ENCODE measurements at places on chromosomes 4 and X. TPM values are rescaled to one million over a fixed set of nuclear protein-coding genes. Genes with fewer than 3 reads are reported as not detected.

Gene USO1
- total RNA-seq = 136 TPM

Gene NUDT9
- total RNA-seq = 20.5 TPM

Gene DKK2
- total RNA-seq = 0.32 TPM

Gene REPS2
- 0.54 TPM for total RNA-seq

Gene CCDC160
- total RNA-seq = not detected

Gene CT45A3
- not detected for total RNA-seq

Gene SRPK3
- total RNA-seq = 0.65 TPM

Gene RRH
- 0.11 TPM for total RNA-seq

Gene BEX1
- not detected for total RNA-seq

Gene CPE
- 18.2 TPM for total RNA-seq

Gene CNGA1
- not detected for total RNA-seq

Gene INTU
- total RNA-seq = 10.2 TPM

Gene NXF2B
- total RNA-seq = not detected

Gene APELA
- total RNA-seq = not detected
